Activated CD4-positive, alpha-beta T cell treated with anti-CD3 and anti-CD28 coated beads, Interleukin-2, amount 50 U/mL, for 24 hours (primary cell): ENCODE measurements at places on chromosomes 4 and X.

DNA sequence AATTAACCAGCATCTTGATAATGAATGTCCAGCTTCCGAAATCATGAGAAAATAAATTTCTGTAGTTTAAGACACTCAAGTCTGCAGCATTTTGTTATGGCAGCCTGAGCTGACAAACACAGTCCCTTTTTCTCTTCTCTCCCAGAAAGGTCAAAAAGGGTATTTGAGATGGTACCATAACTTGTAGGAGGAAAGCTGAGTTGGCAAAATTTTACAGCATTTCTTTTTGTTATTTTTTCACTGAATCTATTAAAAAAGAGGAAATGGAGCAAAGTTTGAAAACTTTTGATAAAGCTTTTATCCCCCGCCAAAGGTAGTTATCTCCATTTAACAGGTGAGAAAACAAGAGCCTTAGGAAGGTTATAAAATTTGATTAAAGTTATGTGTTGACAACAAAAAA is 367.6 kb upstream of the TECRL start:
- no peak for DNase-seq

DNA sequence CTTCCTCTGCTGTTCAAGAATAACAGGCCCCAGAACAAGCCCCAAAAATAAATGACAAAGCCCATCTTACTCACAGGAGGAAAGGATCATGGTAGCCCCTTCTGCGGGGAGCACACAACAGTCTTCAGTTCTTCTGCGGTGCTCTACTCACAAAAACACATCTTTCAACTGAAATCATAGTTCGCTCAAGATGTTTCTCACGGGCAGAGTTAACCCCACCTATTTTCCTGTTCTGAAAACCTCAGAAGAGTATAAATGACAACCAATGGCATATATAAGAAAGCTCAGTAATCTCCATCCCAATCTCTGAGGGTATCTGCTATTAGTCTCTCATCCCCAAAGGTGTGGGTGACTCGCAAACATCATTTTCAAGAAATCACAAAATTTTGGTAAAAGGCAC is at the start of gene TXK:
TSS of gene TXK (minus strand) at position 170 of the 400 bp plus-strand sequence. CDS start at position 90, 80 bp downstream.
- DNase-seq = no peak

DNA sequence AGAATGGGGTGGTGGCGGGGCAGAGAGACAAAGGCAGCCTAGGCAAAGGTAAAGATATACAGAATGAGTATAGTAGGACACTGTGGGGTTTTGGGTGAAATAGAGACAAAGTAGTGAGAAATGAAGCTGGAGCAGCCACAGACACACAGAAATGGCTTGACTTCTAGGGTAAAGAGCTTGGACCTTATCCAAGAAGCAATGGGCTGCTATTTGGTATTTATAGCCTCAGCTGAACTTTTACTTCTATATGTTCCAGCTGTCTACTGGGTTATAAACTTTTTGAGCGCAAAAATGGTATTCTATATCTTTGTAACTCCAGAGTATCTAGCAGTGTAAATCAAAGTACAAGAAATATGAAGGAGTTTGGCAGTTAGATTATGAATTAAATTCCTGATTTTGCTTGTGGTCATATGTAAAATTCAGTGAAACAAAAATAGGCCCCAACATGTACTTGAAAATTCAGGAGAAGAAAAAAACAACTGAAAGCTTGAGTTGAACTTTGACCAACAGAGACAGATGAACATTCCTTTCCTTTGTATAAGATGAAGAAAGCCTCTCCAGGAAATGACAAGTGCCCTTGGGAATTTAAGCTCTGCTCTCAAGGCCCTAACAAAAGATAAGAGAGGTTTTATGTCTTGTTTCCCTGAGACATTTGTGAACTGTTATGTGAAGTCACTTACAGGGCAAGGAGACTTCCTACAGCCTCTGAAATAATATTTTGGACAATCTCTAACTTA is 354.1 kb downstream of the CHIC1 start:
- DNase-seq = no peak

- DNase-seq = no peak
Observed at GRCh38 chr4:138087066-138087719, 155.0 kb downstream of the SLC7A11 start.

GRCh38 chr4:182453830-182454229 is 210.6 kb downstream of the TENM3 start:
- DNase-seq = no peak

GRCh38 chr4:180486342-180486741 is 1756.9 kb upstream of the TENM3 start:
- DNase-seq = no peak

GRCh38 chr4:126269106-126269505 is 954.4 kb downstream of the FAT4 start:
- no peak for DNase-seq

DNA sequence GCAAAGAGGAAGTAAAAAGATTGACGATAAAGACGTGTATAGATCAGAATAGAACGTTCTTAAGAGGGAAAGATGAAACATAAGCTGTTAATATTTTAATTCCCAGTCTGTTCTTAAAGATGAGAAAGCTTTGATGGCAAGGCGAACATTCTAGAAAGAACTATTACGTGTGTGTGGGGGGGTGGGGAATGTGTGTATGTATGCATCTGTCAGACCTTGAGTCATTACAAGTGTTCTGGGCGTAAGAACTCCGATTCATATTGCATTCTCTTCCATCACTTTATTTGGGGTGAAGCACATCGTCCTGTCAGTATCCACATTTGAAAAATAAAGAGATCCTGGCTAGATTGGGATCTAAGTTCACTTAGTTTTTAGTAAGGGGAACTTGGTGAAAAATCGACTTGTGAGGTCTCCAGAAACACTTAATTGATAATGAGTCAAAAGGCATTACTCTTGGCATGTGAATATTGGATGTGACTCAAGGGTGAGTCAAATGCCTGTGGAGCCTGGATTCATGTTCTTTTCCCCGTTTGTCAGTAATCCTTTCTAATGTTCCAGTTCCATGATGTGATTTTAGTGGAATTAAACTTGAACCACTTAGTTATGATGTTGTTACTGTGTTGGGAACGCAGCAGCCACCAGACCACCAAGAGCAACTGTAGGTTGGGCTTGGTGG is 3.1 kb downstream of the SMS start:
- no peak for DNase-seq

DNA sequence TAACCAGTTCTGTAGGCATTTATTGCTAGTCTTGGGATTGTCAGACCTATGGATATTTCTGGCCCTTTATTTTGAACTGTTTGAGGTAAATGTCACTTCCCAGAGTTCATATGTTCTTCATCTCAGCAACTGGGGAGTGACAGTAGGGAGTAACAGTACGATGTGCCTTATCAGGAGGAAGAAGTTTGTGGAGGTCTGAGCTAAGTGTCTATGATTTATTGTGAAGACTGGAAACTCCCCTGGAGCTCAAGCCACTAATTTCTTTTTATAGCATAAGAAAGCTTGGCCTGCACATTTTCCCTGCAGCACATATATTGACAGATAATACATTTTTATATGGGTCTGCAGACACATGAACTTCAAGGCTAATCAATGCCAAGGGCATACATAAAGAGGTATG is 383.8 kb downstream of the GRXCR1 start:
- no peak for DNase-seq

GRCh38 chrX:108159028-108159670 is 67.6 kb downstream of the ATG4A start:
- no peak for DNase-seq

DNA sequence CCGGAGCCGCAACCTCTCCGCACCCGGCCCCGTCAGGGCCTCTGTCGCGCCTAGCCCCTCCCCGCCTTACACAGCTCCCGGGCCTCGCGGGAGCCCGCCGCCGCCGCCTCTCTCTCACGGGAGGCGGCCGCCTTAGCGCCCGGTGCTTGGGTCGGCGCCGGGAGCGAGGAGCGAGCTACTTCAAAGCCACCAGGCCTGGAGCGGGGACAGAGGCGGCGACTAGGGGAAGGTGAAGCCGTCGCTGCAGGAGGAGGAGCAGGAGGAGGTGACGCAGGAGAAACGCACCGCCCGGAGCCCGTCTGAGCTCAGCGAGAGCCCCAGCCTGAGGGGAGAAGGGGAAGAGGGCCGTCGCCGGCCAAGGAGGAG is 250 bp downstream of the USP9X start:
- DNase-seq = peak; percentile 21

- no peak for DNase-seq
Observed at GRCh38 chr4:41989994-41990364, 351 bp upstream of the SLC30A9 start.

DNA sequence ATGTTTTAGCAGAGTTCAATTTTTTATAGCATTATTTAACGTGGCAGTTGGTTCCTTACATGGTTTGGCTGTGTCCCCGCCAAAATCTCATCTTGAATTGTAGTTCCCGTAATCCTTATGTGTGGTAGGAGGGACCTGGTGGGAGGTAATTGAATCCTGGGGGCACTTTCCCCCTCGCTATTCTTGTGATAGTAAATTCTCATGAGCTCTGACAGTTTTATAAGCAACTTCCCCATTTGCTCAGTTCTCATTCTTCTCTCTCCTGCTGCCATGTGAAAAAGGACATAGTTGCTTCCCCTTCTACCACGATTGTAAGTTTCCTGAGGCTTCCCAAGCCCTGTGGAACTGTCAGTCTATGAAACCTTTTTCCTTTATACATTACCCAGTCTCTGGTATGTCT is 329.5 kb downstream of the GRIA2 start:
- DNase-seq = no peak

DNA sequence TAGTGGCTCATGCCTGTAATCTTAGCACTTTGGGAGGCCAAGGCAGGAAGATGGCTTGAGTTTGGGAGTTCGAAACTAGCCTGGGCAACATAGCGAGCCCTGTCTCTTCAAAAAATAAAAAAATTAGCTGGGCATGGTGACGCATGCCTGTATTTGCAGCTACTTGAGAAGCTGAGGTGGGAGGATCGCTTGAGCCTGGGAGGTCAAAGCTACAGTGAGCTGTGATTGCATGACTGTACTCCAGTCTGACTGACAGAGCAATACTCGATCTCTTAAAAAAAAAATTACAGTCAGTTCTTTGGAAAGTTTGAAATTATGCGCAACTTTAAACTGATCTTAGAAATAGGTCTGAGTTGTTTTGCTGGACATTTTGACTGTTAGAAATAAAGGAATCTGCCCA is 55.8 kb downstream of the DOCK11 start:
- DNase-seq = no peak

- no peak for DNase-seq
Observed at GRCh38 chr4:186019269-186019668, 49.7 kb upstream of the TLR3 start.

DNA sequence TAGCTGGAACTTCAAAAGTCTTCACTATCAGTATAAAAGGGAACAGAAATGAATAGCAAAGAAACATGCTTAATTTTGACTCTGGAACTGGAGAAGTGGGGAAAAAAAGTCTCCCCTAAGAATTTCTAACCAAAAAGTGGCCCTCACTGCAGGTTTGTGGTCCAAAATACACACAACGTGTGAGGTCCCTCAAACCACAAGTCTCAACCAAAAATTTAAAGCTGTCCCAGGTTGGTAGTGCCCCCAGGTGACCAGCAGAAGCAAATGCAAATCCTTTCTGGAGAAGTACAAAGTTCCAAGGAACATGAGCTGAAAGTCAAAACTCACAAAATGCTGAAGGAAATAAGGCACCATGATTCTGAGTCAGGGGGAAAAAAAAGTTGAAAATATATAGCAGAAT is 23.6 kb upstream of the VAMP7 start:
- DNase-seq = no peak

- no peak for DNase-seq
Observed at GRCh38 chrX:103879339-103879738, 47.3 kb upstream of the RAB9B start.

GRCh38 chrX:16839852-16840460 is 30.2 kb downstream of the RBBP7 start:
- DNase-seq = no peak

DNA sequence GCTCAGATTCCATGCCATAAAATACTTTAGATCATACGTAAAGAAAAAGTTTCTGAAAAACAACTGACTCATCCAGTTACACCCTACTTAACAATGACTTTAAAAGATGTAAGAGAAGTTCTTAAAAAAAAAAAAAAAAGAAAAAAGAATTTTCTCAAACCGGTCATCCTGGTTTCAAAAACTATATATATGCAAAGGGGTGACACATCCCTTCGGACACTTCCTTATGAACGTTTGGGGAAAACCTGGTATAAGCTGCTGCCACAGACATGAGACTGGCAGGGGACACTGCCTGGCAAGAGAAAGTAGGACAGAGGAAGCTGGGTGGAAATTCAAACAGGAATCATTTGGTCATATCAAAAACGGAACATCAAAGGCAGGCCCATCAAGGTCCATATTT is 81.2 kb upstream of the PRSS48 start:
- DNase-seq = no peak

DNA sequence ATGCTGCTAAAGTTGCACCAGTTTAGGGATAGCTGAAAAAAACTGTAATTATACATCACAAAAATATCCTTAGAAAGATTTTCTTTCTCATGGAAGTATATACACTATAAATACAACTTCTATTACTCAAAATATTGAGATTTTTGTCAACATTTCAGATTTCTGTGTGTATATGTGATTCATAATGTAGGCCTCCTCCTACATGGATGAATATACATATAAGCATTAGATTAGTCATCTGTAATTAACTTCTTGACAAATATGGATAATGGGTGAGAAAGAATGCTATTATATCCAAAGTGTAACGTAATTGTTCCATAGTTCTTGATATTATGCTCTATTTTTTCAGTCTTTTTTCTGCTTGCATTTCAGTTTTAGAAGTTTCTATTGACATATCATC is 124.9 kb downstream of the CBLL2 start:
- DNase-seq = no peak
